ENCODE measurements at places on chromosomes 12 and 14.

GRCh38 chr12:67459173-67459572 lies 189.4 kb upstream of the DYRK2 start:
- DNase-seq: no peak

GRCh38 chr12:64459394-64459891 lies 7.5 kb downstream of the TBK1 start:
- DNase-seq: no peak

- DNase-seq: no peak
Observed at GRCh38 chr14:101374373-101375338, 186.6 kb upstream of the DIO3 start.

GRCh38 chr12:6667559-6668210 lies 4.8 kb upstream of the ING4 start:
- no peak for DNase-seq

DNA sequence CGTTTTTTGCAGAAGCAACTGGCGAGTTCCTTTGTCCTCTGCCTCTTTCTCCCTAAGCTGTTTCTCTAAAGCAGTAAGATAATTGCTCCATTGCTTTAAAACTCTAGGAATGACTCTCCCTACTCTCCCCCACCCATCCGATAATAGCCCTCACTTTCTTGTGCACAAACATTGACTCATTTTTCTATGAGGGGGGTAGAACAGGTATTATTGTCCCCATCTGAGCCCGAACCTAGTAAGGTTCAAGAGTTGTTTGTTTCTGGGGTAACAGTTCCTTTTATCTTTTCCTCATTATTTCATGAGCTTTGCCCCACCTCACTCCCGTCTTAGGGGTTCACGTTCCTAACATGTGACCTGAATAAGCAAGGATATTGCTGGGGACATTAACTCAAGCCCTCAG lies 190.6 kb downstream of the EMP1 start:
- DNase-seq: no peak

DNA sequence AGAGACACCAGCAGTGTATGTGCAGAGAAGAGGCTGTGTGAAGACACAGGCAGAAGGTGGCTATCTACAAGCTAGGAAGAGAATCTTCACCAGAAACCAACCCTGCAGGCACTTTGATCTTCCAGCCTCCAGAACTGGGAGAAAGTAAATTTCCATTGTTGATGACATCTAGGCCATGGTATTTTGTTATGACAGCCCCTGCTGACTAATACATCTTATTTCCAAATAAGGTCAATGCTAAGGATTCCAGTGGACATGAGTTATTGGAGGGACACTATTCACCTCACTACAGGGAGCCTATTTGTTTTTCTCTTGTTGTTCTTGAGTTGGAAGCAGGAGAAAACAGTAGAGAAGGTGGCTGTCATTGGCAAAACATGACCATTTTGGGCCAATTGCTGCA lies 88.5 kb upstream of the RIN3 start:
- no peak for DNase-seq

Data from stimulated activated CD4-positive, alpha-beta T cell treated with anti-CD3 and anti-CD28 coated beads, Interleukin-1b, Interleukin-23, amount 100 ng/mL, for 1 hour (primary cell).